Esophagus muscularis mucosa (tissue), 4 donors: ENCODE measurements at places on chromosomes 16 and 17. TPM values are rescaled to one million over a fixed set of nuclear protein-coding genes. Genes with fewer than 3 reads are reported as not detected.

GRCh38 chr16:74202009-74202408, 94.6 kb upstream of the PSMD7 start:
- no peaks in the 10 kb centered on the region for H3K4me1 ChIP-seq
- H3K36me3 ChIP-seq = no peaks in the 10 kb centered on the region
- H3K27ac ChIP-seq = no peak overlapping the region
- no peaks in the 10 kb centered on the region for H3K27me3 ChIP-seq
- H3K4me3 ChIP-seq = no peak overlapping the region

- no peaks in the 10 kb centered on the region for H3K27me3 ChIP-seq
- H3K4me1 ChIP-seq = peaks cover 6% of the 10 kb centered on the region
Measured at GRCh38 chr16:84678541-84678940, 21.3 kb upstream of the USP10 start.

GLP2R gene
- 14.8 TPM for total RNA-seq

OR1E2 gene
- not detected for total RNA-seq
